DMS79 (cell line): ENCODE measurements at places on chromosomes 12 and 14.

DNA sequence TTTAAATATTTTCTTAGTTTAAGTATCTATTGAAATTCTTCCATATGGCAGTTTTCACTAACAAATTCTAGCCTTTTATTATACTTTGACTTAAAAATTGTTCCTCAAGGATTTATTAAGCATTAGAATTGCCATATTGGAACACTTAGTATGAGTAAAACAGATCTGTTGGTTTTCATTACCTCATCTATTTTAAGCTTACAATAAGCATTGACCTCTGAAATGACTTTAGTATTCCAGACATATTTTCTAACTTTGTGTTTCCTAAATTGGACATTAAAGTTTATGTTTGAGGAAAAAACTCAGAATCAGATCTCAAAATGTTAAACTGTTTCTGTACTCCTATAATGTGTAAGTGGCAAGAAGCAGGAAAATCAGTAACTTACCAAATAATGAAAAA is 48.4 kb downstream of the CSRP2 start:
- DNase-seq = no peak

GRCh38 chr12:29374913-29375312 is 6.1 kb downstream of the ERGIC2 start:
- DNase-seq = no peak

DNA sequence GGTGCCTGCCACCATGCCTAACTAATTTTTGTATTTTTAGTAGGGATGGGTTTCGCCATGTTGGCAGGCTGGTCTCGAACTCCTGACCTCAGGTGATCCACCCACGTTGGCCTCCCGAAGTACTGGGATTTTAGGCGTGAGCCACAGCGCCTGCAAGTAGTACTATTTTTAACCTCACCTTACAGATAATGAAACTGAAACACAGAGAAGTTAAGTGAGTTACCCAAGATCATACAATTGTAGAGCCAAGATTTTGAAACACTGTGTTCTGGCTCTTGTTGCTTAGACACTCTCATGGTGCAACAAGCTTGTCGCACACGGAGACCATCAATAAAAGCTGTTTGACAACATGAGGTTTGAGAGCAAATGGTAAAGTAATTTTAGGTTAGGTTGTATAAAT is 159.1 kb upstream of the LMNTD1 start:
- no peak for DNase-seq

DNA sequence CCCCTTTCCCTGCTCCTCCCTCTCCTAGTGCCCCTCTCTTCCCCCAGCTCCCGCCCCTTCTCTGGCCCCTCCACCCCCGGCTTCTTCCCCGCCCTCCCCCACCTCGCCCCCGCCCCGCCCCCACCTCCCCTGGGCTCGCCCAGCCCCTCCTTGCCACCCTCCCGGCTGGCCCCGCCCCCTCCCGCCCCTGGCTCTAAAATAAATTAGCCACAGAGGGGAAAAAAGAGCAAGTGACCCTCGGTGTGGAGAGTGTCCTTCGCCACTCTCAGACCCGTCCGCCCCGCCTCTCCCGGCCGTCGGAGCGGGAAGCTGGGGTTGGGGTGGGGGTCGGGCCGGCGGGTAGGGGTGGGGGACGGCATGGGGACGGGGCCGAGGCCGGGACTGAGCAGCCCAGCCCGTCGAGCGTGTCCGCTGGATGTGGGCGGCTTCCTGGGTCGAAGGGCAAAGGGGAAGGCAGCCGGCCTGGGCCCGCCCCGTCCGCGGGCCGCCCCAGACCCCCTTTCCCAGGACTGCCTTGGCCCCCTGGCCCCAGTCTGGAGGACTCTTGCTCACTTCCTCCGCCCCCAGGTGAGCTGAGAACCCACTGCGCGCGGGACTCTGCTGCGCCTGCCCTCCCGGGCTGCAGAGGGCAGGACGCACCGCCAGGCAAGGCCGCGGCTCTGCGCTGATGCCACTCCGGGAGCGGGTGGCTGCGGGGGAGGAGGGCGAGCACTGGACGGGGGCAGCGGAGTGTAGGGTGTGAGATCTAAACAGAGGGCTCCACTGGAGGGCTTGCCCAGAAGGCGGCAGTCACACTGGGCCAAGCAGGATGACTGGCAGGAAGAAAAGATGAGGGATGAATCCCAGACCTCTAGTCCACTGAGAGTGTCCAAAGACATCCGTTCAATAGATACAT is 570 bp upstream of the FIGNL2 start:
- no peak for DNase-seq

DNA sequence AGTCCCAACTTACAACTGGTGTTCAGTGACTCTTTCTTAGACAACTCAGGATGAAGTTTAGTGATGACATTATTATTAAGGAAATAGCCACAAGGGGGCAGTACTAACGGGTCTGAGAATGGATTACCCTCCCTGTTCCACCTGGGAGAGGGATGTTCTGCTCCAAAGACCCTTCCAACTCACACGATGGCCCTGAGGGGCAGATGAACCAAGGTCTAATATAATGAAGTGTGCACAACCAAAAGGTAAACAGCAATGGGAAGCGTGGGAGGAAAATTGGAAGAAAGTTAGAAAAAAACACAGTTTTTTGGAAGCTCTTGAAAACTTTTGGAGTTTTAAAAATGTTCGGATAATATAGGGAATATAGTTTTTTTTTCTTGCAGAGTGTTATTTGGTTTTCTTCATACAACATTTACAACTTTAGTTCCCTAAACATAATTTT is 24.0 kb downstream of the FGF6 start:
- no peak for DNase-seq

- peak; percentile 75 for DNase-seq
These were observed at the start of gene ZDHHC22 for GRCh38 chr14:77141214-77142004. Gene ZDHHC22 (minus strand): TSS chr14:77141791. CDS start chr14:77139738, 2,053 bp downstream.

DNA sequence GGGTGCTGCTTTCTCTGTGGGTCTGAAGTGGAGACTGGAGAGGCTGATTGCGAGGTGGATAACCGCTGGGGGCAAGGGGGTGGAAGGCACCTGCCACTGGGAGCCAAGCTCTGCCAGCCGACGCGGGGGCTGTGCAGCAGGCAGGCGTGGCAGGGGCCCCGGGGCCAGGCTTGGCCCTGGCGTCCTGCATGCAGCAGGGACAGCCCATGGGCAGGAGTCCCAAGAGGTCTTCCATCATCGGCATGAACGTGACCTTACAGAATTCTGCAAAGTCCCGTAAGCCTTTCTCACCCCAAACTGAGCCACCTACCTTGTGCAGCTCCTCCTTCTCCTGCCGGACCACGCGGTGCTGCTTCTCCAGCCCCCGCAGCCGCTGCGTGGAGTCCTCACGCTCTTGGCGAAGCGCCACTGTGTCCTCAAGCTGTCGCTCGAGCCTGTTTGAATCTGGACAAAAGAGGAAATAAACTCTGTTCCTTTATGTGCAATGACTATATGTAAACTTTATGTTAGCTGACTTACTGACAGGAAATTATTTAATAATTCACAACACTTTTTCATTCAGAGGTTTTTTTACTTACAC is 51.3 kb downstream of the AMN start:
- DNase-seq = no peak

DNA sequence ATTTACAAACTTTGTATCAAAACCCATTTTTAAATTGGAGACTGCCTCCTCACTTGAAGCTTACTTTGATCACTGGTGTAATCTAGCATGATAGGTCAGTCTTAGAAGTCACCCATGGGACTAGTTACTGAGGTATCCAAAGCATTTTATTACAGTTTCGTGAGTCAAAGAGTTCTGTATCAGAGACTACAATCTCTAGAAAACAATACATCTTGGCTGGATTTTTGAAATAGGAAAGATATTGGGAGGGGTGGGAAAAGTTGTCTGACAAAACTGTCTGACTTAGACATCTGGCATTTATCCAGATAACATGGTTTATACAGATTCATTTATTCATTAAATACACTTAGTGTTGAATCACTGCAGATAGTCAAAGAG is 173.5 kb upstream of the PDZRN4 start:
- DNase-seq = no peak

- DNase-seq = no peak
These were observed 55.7 kb downstream of the SSH1 start for GRCh38 chr12:108801736-108802100.

- no peak for DNase-seq
These were observed 623 bp upstream of the TSPAN8 start for GRCh38 chr12:71158361-71158882.

- DNase-seq = no peak
These were observed 1.7 kb upstream of the C12orf43 start for GRCh38 chr12:121017966-121018491.

GRCh38 chr14:98210045-98210672 is 1061.8 kb downstream of the BCL11B start:
- no peak for DNase-seq

GRCh38 chr14:33839193-33840076 is 111.4 kb downstream of the EGLN3 start:
- peak; percentile 62 for DNase-seq

- DNase-seq = no peak
These were observed 6.5 kb upstream of the DHRS7 start for GRCh38 chr14:60171690-60172089.

DNA sequence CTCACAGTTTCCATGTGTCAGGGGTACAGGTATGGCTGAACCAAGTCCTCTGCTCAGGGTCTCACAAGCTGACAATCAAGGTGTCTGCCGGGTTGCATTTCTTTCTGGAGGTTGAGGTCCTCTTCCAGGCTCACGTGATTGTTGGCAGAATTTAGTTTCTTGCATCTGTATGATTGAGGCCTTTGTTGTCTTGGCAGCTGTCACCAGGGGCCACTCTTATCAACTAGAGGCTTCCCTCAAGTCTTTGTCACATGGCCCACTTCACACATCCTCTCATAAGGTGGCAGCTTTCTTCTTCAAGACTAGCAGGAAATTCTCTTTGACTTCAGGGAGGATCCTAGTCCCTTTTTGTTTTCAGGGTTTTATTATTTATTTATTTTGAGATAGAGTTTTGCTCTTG is 46.0 kb upstream of the FOS start:
- no peak for DNase-seq

- no peak for DNase-seq
These were observed 280.0 kb upstream of the CRY1 start for GRCh38 chr12:107373238-107373809.

- DNase-seq = no peak
These were observed 2.6 kb upstream of the OR6J1 start for GRCh38 chr14:22646570-22647254.

DNA sequence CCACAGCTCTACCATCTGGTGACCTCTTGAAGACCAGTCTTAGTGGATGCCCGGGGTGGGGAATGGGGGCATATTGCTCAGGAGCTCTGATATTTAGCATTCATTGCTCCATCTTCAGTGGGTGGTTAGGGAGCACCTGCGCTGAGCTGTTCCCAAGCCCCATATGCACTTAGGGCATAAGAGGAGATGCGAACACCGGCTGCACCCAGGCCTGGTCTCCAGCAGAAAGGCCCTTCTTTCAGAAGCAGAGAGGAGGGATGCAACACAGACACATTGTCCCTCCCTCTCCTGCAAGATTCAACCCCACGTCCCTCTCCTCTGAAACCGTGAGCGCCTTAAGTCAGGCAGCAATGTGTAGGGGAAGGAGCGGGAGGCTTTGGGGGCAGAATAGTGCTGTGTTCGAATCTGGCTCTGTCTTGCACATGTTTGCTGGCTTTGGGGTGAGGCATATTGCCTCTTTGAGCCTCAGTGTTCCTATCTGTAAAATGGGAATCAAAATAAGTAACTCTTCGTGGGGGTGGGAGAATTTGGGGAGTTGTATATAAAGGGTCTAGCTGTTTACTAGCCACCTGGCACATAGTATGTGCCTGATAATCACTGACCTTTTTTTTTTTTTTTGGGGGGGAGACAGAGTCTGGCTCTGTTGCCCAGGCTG is 87.7 kb downstream of the FOXN4 start:
- no peak for DNase-seq

GRCh38 chr14:87869619-87870583 is 123.1 kb downstream of the GALC start:
- no peak for DNase-seq

DNA sequence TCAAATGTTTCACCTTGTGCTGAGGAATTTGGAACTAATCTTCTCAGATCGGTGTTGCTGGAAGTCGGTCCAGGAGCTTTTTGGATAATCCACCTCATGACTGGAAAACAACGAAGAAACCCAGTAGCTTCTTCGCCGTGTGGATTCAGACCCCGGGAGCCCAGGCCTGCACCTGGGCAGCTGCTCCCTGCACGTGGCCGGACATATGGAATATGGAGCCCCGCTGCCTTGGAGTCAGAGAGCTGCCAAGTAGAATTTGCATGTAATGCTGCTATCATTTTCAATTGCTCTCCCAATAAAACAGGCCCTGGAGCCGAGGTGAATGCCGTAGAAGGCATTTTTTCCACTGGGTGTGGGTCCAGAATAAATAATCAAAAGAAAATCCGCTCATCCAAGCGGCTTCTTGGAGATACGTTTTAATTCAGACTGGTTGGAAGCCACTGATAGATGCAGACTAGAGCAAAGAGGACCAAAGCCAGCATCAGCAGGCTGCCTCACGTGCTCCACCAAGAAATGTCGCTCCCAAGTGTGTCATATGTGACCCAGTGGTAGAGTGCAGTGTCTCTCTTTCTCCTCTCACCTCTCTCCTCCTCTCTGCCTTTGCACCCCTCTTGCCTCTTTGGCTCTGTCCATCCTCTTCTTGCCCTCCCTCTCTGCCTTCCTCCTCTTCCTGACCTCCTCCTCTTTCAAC is 115.3 kb downstream of the ZNF664 start:
- DNase-seq = no peak

DNA sequence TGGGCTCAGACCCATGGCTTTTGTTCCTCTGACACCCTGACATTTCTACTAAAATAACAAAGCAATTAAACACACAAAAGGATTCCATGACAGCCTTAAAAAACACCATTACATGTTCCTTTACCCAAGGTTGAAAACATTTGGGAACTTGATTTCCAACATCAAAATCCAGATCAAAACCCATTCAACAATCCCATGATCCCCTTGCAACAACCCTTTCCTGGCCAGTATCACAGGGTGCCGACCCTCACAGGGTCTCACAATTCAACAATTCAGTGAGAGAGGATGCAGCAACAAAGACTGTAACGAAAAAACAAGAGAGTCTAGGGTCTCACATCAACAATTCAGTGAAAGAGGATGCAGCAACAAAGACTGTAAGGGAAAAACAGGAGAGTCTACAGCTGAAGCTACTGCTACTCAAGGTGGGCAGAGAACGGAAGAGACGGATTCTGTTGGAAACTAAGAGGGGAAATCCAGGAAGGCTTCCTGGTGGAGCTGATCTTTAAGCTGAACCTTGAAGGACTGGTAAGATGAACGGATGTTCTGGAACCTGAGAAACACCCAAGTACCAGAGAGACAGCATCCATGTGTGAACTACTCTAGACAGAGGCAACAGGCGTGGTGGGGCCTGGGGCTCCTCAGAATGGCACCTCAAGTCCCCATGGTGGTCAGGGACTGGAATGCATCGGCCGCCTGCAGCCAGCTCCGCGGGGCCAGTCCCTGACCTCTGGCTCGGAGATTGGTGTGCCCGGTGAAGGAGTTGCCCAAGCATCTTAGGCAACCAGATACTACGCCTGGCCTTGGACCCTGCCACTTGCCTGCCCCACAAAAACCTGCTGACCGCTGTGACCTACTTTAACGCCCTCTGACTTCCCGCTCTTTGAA is 22.7 kb upstream of the ZFP36L1 start:
- no peak for DNase-seq

- DNase-seq = no peak
These were observed 59.9 kb downstream of the TMCC3 start for GRCh38 chr12:94590428-94590827.

- DNase-seq = no peak
These were observed 29.5 kb downstream of the MSRB3 start for GRCh38 chr12:65308006-65308405.

GRCh38 chr12:102119674-102120563 is at the start of the genes NUP37 and PARPBP:
Gene NUP37 (minus strand): TSS chr12:102120114. CDS start chr12:102118518, 1,596 bp downstream.
Gene PARPBP (plus strand): TSS chr12:102120183. CDS start chr12:102123889, 3,706 bp downstream.
- peak; percentile 88 for DNase-seq
